ENCODE measurements at places on chromosomes 12 and 14.

DNA sequence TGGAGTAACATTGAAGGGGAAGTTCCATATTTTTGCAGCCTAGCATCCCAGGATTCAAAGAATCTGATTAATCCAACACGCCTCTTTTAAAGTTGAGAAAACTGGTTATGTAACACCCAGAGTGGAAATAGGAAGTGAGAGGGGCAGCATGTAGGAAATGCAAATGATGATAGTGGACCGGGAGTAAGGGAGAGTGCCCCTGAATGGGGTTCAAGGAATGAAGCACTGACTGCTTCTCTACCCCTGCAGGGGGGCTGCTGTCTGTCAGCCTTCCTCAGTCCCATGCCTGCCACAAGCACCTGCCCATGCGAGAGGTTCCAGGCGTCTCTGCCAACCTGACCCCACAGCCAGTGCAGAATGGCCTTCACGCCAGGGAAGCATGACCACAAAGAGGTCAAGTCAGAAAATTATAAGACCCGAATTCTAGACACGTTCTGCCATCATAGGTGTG, 126.5 kb upstream of the CCND2 start:
- DNase-seq, result no peak

DNA sequence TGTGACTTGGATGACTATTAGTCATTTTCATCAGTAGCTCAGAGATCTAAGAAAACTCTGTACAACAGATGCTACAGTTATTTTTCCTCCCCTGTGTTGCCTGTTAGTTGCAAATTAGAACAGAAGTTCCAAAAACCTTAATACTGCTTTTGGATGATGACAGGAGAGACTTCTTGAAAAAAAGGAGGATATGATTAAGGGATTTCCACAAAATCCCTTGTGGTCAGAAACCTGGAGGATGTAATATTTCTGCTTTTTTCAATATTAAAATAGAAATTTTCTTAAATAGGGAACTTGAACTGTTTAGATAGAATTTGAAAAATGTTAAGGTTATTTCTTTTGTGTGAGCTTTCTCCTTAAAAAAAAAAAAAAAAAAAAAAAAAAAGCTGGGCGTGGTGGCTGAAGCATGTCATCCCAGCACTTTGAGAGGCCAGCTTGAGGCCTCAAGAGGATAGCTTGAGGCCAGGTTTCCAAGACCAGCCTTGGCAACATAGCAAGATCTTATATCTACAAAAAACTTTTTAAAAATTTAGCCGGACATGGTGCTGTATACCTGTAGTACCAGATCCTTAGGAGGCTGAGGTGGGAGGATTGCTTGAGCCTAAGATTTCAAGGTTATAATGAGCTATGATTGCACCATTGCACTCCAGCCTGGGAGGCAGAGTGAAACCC, 14.1 kb downstream of the CMAS start:
- DNase-seq, result no peak

DNA sequence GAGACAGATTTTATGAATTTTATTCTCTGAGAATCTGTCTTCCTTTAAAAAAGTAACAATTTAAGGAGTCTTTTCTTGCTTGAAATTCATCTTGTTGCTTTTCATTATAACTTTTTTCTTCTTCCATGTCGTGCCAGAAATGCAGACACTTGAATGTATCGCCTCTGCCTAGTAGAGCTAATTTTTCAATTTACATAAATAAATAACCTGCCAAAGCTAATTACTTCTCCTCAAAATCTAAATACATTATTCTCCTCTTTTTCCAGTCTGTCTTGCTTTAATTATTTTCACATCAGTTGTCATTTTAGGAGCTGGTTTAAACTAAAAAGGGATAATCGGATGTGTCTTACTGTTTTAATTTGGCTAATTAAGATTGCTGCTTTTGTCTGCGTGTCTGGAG, 711.1 kb upstream of the SEL1L start:
- DNase-seq, result no peak

GRCh38 chr14:83006121-83006670, 1472.5 kb upstream of the SEL1L start:
- no peak for DNase-seq

DNA sequence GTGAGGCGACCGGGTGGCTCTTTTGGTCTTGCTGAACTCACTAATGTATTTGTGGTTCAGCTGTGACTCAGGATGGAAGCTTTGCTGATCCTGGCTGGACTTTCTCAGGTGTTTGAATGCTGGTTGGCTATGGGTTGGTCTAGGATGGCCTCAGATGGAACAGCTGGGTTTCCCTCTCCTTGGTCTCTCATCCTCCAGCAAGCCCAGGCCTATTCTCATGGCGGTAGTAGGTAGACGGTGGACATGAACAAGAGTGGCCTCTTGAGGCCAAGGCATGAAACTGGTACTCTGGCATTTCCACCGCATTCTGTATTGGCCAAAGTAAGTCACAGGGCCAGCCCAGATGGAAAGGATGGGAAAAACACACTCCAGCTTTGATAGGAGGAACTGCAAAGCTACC, 11.8 kb upstream of the POLR3B start:
- DNase-seq, result peak; percentile 42

- DNase-seq, result no peak
Observed at GRCh38 chr12:65432114-65432513, 153.6 kb downstream of the MSRB3 start.
